ENCODE measurements at places on chromosomes 1 and 21.

DNA sequence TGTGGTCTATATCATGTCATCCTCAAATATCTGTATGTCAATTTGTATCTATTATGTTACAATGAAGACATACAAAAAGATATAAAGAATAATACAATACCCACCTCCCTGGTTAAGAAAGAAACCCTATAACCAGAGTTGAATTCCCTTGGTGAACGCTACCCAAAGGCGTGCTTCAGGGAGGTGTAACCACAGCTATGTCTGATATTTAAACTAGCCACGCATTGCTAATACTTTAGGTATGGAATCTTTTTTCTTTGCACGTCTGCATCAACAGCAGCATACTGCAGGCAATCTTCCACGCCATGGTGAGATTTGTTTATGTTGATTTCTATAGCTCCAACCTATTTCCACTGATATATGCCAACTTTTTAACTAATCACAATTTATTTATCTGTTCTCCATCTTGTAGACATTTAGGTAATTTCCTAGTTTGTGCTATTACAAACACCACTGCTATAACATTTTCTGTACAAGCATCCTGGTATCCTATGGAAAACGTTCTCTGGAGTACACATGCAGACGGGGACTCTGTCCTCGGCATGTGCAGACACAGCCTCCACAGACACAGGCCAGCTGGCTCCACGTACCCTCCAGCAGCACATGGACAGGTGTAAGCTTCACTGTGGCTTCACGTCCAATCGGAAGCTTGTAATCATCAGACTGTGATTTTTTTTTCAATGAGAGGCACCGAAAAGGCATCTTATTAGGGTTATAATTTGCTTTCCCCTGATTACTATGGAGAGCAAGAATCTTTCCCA, 58.5 kb downstream of the HSF2BP start:
- no peak for DNase-seq

DNA sequence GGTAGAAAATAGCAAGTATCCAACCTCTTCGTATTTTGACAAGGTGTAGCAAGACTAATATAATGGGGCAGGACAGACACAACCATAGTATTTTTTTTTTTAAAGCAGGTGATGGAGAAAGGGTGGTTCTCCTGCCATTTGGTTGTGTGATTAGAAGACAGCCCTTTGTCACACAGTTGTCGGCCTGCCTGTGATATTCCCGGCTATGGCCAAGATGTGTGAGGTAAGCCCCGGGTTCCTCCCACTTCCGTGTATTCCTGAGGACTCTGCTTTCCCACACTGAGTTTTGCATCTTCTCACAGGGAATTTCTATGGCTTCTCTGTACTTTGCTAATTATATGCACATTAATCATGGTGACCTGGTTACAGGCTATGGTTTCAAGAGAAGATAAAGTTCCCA, 35.9 kb downstream of the ZNF496 start:
- DNase-seq = no peak

GRCh38 chr1:166040202-166040997, 126.4 kb downstream of the FAM78B start:
- DNase-seq = no peak

DNA sequence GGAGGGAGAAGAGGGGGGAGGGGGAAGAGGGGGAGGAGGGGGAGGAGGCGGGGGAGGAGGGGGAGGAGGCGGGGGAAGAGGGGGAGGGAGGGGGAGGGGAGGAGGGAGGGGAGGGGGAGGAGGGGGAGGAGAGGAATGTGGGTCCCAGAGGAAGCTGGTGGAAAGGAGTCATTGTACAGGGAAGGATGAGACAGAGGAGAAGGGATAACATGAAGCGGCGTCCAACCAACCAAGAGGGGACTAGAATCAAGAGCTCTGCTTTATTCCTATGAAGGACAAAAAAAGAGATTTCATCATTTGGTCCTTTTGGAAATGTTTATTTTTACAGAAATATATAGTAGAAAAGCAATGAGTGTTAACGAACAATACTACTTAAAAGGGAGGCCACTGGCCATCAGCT, 24.5 kb downstream of the COA6 start:
- DNase-seq = no peak

GRCh38 chr1:90335558-90335957, 340.6 kb downstream of the ZNF326 start:
- DNase-seq = no peak

GRCh38 chr1:94050254-94050653, 70.7 kb downstream of the ABCA4 start:
- no peak for DNase-seq
